ENCODE measurements at places on chromosomes 1 and 21.

DNA sequence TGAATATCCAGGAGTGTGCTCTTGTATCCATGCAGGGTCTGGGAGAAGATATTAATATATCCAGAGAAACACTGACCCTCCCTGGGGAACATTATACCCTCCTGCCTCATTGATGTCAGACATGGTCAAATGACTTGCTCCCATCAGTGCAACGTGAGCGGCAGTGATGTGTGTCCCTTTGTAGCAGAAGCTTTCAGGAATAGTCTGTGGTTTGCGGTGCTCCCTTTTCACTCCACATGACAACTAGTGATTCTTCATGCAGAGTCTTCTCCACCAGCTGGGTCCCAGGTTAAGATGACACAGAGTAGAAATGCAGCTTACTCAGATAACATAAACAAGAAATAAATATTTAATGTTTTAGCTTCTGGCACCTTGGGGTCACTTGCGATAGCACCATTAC is 31.9 kb upstream of the LYPD8 start:
- no peak for DNase-seq

GRCh38 chr1:180579961-180580611 is 21.3 kb downstream of the OVAAL start:
- DNase-seq, result no peak

DNA sequence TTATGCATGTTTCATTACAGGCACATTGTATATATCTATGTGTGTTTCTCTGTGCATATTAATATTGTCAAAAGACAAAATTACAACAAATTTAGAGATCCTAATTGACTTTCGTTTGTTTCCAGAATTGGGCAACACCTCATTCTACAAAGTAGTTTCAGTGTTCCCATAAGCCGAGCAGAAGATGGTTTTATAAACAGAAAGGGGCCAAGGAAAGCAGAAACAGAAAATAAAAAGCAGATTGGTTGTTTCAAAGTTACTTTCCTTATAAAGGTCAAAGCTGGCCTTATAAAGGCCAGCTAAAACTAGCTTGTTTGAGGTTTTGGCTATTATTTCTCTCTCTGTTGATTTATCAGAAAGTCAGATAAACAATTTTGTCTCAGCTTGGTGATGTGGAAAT is 116.2 kb upstream of the FGGY start:
- DNase-seq, result no peak

GRCh38 chr21:29939104-29939923 is 482 bp downstream of the GRIK1 start:
- DNase-seq, result no peak

DNA sequence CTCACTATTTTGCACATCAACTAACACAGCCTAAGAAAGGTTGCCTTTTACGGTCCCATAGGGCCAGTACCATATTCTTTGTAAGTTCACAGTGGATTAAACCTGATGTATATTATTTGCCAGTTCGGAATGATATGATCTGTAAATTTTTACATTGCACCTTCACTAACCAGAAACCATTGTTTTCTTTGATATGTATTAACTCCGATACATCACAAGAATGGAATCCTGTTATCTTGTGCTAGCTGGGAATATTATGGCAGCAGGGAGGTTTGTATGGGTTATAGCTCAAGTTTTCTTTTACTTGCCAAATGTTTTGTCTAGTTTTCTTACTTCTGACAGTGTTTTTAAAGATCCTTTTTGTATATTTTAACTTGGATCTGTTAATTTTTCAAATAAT is 51.4 kb upstream of the S1PR1 start:
- DNase-seq, result no peak

DNA sequence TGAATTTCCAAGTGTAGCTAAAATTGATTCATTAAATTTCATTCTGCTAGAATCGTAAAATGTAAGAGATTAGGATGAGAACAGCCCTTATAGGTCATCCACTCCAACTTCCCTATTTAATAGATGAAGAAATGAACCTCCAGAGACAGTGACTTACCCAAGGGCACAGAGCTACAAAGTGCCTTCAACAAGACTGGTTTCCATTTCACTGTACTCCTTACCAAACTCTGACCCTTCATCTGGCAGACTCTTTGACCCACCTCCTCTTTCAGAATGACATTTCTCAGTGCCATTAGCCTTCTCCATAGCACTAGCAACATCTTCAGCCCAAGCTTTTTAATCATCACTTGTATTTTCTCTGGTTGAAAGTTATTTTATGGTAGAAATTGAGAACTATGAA is 161.3 kb downstream of the NEK7 start:
- no peak for DNase-seq

GRCh38 chr1:175221557-175222175 is 29.1 kb upstream of the KIAA0040 start:
- DNase-seq, result no peak

DNA sequence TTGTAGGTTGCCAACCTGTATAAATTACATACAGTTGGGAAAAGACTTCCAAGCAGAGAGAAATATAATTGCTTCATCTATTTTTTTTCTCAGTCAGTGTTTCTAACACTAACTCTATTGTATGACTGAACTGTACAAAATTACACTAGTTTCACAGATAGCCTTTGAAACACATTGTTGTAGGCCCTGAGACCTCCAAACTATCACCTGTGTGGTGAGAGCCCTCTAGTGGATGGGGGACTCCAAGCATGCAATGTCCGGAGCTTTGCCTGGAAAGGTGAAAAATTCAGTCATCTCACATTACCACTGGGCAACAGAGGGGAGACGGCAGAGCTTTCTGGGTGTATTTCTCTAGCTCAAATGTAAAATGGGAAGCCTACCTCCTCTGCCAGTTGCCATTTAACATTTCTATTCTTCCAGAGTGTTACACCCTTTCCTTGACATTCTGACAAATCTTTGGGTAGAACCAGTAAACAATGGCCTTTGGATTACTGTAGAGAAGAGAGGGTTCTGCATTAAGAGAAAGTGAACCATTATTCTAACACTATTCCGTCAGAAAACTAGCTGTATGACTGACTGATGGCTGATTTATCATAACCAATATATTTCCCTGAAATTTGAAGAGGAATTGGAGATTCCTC is 212.2 kb downstream of the LYPLAL1 start:
- no peak for DNase-seq

- no peak for DNase-seq
These were observed 28.3 kb downstream of the VANGL2 start for GRCh38 chr1:160428655-160429054.

GRCh38 chr1:34409689-34410229 is 233.1 kb downstream of the C1orf94 start:
- DNase-seq, result no peak

- no peak for DNase-seq
These were observed 51.6 kb upstream of the HPDL start for GRCh38 chr1:45275054-45275453.

GRCh38 chr1:206596319-206596666 is 16.0 kb downstream of the EIF2D start:
- no peak for DNase-seq

GRCh38 chr1:154520333-154520732 is 18.1 kb upstream of the SHE start:
- DNase-seq, result no peak

DNA sequence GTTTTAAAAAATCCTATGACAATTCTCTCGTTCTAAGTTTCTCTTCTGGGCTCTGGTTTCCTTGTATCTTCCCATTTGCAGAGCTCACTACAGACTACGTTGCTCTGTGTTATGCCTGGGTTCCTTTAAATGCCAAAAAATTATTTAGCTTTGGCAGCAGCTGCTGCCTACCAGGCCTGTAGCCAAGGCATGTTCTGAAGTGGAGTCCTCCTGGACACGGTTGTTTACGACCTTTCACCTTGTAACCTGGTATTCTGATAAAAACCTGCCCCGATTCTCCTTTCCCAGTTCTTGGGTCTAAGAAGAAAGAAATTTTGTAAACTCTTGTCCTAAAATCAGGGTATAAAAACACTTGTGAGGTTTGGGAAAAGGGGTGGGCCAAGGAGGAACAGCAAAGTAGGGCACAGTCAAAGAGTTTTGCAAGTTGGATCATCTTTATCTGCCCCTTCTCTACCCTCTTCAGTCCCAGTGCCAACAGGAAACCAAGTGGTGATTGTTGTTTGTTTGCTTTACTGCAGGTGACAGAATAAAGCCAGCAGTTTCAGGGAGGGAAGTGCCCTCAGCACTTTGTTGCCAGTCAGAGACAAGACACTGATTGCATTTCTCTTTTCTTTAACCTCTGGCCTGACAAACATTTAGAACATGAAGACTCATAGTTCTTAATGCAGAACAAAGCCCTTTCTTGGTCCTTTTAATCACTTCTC is 3.1 kb upstream of the TXNIP start:
- DNase-seq, result no peak

- DNase-seq, result no peak
These were observed 52.4 kb downstream of the FAM78B start for GRCh38 chr1:166114419-166114818.

- DNase-seq, result no peak
These were observed 35.4 kb downstream of the DISP3 start for GRCh38 chr1:11514366-11514765.

- DNase-seq, result no peak
These were observed 622.5 kb downstream of the PLA2G4A start for GRCh38 chr1:187451238-187451637.

GRCh38 chr1:77253211-77253610 is 28.6 kb upstream of the AK5 start:
- no peak for DNase-seq

GRCh38 chr1:99811747-99812146 is 38.4 kb upstream of the AGL start:
- no peak for DNase-seq

Data from activated CD4-positive, alpha-beta T cell treated with anti-CD3 and anti-CD28 coated beads, Interleukin-2, amount 50 U/mL, for 24 hours (primary cell).